ENCODE measurements at places on chromosomes 1 and 21.

- no peak for ATAC-seq
Measured at GRCh38 chr21:36706482-36706852, 7.6 kb downstream of the SIM2 start.

GRCh38 chr1:39426346-39426745 lies 65.1 kb upstream of the BMP8A start:
- no peak for ATAC-seq

DNA sequence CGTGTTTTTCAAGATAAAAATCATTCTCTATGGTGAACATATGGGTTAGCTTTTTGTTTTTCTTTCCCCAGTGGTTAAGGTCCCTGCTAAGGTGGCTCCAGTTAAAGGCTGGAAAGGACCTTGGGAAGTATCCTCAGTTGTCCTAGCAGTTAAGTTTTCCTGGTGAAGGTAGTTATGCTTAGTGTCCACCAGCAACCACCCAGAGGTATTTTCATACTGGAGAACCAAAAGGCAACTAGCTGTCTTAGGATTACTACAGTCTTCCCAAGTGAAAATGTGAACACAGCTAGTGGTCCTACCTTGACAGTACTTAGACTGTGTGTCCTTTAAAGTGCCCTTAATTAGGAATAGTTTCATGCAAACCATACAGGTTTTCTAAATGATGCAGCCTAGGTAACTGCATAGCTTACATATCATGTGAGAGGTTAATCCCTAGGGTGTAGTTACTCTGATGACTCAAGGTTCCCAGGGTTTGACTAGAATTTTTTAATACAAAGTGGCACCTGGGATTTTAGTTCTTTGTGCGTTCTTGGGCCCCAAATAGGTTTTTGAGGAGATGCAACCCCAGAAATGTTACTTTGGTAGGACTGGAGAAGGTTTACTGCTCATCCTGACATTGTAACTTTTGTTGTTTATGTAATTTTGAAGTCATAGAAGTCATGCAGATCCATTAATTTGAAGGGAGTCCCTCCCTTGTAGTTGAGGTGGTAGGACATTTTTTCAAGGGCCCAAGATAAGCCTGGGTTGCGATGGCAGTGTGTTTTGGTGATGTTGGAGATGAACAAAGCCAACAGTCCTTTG lies 36.5 kb downstream of the YY1AP1 start:
- no peak for ATAC-seq

DNA sequence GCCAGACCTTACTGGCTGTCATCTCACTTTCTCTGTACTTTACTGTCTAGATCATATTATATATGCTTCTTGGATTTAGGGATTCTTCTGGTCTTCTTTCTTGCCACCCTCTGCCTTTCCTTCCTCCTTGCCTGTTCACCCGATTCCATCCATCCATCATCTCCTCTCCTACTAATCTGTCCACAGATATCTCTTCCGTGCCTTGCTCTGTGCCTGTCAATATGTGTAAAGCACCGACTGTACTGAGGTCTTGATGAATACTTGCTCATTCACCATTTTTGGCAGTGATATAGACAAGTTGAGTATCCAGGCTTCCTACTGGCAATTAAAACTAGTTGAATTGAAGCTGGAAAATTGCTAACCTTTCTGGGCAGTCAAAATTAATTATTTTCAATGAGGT lies 8.1 kb downstream of the FMN2 start:
- ATAC-seq: no peak

- ATAC-seq: no peak
Measured at GRCh38 chr21:44299085-44299457, 782 bp upstream of the PFKL start.

DNA sequence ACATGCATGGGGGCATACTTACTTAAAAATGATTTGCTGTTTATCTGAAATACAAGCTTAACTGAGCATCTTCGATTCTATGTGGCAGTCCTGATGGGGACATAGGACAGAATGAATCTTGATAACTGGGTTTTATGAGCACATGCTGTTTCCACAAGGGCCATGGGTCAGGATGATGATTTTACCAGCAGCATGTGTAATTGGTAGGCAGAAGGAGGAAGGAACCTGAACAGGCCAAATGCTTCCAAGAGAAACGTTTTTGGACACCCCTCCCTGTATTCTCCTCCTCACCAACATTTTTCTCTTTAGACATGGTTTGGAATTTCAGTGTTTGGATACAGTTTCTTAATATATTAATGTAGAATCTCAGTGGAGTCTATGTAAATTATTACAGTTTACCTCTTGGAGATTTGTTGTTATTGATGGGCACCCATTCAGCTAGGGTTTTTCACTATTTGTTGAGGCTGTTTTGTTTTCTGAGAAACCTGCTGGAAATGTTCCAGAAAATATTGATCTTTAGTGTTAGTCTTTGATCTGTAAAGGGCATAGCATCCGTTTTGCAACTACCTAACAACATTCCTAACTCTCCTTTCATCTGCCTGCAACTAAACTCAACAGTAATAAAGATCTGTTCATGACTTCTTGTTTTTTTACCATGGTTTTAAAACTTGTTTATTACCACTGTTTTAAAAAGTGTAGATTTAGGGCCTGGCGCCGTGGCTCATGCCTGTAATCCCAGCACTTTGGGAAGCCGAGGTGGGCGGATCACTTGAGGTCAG lies 42.0 kb downstream of the TBCE start:
- ATAC-seq: no peak

DNA sequence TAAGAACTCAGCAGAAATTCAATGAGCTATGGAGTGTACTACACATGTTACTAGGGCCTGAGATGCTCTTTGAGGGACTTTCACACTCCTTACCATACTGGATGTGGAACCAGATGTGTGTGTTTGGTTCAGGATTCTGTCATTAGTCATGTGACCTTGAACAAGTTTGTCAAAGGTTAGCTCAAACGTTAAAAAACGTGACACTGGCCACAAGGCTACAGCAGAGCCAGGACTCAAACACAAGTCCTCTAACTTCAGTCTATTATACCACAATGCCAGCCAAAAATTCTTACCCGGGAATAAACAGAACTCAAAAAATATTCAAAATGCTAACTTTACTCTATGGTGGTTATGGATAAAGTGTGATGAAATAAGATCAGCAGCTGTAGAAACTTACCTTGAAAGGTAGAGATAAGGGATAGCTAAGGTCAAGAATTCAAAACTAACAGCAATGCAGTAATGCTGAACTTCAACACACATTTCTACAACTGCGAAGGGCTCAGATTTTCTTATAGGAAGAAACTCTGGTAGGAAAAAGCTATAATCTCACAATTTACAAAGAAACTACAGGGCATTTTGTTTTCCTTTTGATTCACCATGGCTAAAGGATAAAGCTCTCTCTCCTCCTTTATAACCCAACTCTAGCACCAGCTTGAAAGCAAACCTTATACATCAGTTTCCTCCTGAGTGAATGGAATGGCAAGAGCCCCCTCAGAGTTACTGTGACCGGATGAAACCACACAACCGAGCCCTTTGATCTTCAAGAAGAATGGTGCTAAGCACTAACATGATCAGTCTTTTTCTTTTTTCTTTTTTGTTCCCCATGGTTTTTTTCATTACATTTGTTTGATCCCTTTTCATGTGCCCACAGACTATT lies 233.9 kb downstream of the SLC45A1 start:
- ATAC-seq: no peak

GRCh38 chr1:8742022-8742924 lies 75.2 kb downstream of the RERE start:
- no peak for ATAC-seq

DNA sequence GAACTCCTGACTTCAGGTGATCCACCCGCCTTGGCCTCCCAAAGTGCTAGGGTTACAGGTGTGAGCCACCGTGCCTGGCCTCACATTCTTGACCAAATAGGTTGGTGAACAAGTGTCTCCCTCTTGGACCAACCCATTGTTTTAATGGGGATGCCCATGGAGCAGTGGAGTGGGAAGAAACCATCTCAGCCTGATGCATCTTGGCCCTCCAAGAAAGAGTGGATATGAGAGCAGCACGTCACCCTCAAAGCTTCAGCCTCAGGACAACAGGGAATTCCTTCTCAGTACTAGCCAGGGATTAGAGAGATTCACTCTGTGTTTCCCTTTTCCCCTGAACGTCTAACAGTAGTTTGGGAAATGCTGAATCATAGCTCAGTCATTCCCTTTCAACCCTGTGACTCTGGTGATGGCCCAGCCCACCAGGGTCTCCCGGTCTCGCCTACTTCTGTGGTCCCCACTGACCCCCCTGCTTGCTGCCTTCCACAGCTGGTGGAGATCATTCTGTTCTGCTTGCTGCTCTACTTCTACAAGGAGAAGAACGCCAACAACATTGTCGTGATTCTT lies 37.4 kb downstream of the NIPAL3 start:
- ATAC-seq: no peak

- ATAC-seq: peak; percentile 94
Measured at GRCh38 chr1:246506674-246507481, at the start of gene SMYD3. SMYD3 (minus strand) TSS chr1:246507279.

GRCh38 chr1:39544327-39544726 lies 32.3 kb downstream of the PABPC4 start:
- ATAC-seq: no peak

Measured in gastroesophageal sphincter (tissue), 4 donors.